ENCODE measurements at places on chromosomes 1 and 21.

- DNase-seq = no peak
Measured at GRCh38 chr1:111786669-111787207, 31.0 kb downstream of the DDX20 start.

GRCh38 chr1:155140630-155140953 is 261 bp upstream of the DPM3 start:
- no peak for DNase-seq

DNA sequence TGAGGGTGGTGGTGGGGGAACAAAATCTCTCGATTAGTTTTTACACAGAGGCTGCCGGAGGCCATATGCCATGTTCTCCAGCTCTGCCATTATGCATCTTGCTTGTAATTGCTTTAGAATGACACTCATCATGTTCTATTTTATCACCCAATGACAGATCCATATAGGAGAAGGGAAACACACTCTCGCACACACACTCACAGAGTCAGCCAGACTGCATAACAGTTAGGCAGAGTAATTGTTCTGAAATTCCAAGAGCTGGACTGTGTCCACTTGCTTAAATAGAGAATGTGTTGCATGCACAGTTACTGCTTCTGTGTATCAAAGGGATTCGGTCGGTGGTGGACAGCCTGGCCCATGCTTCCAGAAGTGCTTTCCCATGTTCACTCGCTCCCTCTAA is 30.6 kb downstream of the KCND3 start:
- no peak for DNase-seq

DNA sequence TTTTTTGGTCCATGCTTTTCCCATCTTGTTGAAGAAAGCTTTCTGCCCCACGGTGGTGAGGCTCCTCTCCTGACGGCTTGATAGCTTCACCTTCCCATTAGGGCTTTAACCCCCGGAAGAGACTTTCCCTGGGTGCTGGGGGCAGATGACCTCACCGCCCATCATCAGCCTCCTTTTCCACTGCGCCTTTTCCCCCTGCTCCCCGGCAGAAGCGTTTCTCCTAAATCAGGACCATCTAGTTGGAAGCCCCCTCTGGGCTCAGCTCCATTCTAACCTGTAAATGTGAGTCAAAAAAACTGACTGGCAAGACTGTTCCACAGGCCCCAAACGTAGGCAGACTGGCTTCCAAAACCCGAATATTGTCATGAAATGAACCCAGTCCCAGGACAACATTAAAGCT is 6.7 kb downstream of the POFUT2 start:
- no peak for DNase-seq

DNA sequence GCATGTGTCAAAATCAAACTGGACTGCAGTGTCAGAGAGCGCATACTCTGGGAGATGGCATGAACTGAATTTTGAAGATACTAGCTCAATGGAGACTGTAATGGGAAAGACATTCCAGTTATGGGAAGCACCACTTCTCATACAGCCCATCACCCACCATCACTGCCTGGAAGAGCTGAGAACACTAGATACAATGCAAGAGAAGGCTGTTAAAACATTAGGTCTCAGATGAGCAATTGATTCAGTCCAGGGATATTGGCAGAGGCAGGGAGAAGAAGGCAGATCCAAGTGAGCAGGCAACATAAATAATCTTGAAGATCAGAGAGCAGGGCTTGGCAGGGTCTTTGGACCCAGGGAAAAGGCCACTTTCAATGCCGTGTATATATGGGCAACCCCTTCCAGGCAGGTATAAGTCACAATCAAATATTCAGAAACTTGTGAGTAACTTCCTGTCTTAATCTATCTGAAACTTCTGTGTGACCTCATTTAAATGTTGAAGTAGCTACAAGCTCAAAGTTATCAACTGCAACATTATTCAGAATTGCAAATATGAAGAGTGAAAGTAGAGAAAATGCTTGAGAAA is 290.3 kb upstream of the SGIP1 start:
- DNase-seq = no peak

DNA sequence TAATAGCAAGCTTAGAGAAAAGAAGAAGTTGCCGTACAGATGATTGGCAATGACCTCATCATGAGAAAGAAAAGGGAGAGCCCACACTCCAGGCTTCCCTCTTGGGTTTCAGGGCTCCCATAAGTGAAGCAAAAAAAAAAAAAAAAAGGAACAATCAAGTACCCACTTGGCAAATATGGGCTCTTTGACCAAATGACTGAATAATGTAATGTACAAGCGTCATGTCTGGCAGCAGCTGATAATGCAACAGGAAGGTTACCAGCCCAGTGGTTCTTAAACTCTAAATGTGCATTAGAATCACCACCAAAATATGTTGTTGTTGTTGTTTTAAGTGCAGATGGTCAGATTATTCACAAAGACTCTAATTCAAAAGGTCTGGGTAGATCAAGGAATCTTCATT is 13.5 kb downstream of the TNFSF4 start:
- DNase-seq = no peak

GRCh38 chr1:111719135-111719534 is 20.1 kb downstream of the INKA2 start:
- no peak for DNase-seq

DNA sequence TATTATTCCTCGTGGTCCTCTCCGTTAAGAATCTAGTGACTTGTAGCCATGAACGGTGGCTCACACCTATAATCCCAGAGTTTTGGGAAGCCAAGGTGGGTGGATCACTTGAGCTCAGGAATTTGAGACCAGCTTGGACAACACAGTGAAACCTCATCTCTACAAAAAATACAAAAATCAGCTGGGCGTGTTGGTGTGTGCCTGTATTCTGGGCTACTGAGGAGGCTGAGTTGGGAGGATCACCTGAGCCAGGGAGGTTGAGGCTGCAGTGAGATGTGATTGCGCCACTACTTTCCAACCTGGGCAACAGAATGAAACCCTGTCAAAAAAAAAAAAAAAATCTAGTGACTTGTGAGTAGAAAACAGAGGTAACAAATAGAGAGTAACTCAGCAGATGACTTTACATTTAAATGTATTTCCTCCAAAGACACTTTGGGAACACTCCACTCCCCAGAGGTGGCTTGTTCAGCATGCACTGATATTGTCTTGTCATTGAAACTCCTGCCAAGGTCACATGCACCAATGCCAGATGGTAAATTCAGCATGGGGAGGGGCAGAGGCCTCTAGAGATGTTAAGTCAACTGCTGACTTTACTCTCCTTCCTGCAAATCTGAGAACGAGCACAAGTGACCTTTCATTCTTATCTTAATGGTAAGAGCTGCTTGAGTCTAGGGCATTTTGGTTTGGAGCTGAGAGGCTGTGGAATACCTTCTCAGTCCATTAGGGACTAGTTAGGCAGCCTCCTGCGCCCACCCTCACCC is 24.9 kb downstream of the CCDC185 start:
- no peak for DNase-seq

GRCh38 chr1:89484092-89485038 is 40.3 kb upstream of the LRRC8B start:
- DNase-seq = no peak

GRCh38 chr1:205680073-205680851 is at the start of gene SLC45A3:
Gene SLC45A3, minus strand, starts transcription at chr1:205680509. Its CDS starts 15,853 bp downstream, at chr1:205664656.
- no peak for DNase-seq

GRCh38 chr1:19484798-19485361 is 459 bp downstream of the CAPZB start:
- peak; percentile 24 for DNase-seq

DNA sequence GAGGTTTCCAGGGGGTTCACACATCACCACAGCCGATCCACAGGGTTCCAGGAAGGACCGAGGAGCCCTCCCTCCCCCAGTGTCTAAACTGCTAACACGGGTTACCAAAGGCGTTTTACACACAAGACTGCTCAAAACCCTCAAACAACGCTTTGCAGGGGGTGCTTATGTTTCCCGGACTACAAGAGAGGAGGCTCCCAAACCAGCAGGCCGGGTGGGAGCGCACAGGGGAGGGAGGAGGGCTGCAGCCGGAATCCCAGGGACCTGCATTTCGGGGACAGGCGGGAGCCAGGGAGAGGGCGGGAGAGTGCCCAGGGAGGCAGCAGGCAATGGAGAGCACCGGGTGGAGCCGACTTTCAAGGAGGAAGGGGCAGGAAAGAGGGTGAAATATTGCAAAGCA is 50.8 kb downstream of the ACBD3 start:
- DNase-seq = no peak

- DNase-seq = no peak
Measured at GRCh38 chr1:45658171-45658570, 28.2 kb downstream of the GPBP1L1 start.

DNA sequence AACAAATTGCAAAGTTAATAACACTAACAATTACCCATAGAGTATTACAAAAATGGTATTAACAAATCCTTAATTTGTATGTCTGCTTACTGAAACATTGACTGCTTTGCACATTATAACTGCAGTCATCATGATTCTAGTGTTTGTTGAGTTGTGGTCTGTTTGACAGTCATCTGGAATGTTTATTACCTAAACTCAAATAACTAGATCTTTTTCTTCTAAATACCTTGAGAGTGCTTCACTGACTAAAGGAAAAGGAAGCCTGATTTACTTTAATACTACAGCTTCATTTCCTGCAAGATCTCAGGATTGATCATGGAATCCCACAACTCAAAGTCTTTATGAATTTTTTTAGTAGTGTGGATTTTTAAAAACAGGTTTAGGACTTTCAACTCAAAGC is 70.0 kb downstream of the HMCN1 start:
- DNase-seq = no peak

DNA sequence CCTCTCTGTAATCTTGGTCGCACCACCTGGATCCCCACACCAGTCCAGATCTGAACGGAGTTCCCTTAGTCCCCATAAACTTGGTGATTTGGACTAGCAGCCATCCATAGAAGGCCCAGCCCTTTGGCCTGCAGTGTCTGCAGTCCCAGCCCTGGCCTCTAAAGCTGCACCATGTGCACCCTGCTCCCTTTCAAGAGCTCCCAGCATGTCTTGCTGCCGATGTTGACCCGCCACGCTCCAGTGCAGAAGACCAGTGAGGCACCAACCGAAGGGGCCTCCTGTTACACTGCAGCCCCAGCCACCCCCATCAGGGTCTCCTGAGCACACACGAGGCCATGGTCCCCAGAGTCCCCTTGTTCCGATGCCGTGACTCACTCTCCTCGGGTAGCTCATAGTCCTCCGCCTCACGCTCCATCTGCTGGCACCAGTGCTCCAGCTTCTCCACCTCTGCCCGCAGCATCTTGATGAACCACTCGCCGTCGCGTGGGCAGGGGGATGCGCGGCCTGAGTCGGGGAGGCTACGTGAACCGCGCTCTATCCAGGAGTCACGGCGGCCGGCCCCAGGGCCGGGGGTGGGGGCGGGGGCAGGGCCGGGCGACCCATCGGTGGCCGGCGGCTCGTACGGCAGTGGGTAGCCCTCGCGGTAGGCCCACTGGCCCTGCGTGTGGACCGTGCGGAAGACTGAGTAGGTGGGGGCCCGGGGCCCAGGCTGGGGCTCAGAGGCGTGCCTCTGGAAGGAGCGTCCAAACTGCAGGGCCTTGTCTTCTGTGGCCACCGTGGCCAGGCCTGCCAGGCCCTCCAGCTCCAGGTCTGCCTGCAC is 8.9 kb upstream of the SMIM12 start:
- DNase-seq = no peak

DNA sequence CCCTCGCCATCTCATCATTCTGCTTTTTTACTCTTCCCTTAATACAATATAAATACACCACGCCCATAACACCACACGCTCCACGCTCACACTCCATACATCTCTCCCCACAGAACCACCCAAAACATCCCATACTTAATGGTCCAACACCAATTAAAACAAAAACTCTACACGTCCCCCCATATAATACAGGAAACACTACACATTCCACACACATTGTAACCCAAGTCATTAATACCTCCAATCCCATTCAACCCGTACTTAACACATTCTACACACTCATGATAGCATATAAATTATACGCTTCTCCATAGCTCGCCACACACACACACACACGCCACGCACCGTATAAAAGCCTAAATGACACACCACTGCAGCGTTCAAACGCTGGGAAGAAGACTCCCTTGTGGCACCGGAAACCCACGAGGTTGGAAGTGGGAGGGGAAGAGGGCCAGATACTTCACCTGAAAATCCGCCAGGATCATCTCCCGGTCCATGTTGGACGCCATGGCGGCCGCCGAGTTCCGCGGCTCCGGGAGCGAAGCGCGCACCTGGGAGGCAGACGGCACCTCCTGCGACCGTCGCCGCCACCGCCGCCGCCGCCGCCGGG is 659 bp downstream of the FAF1 start:
- peak; percentile 4 for DNase-seq

- peak; percentile 58 for DNase-seq
Measured at GRCh38 chr1:21232044-21232443, 55.3 kb upstream of the EIF4G3 start.

GRCh38 chr1:208818770-208819445 is 574.7 kb upstream of the PLXNA2 start:
- DNase-seq = no peak

DNA sequence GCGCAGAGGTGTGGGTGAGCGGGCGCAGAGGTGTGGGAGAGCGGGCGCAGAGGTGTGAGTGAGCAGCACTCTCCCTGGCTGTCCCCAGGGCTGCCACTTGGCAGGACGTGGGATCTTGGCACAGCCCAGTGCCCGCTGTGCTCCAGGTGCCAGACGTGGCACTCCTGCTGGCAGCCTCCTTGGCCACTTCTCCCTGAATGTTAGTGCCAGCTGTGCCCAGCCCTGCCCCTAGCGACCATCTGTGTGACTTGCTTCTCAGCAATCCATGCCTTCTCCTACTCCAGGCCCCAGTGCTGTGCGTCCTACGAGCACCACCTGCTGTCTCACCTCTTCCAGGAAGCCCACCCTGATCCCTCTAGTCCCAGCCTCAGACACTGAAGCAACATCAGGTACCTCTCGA is 30.5 kb downstream of the KRTAP10-1 start:
- DNase-seq = no peak

DNA sequence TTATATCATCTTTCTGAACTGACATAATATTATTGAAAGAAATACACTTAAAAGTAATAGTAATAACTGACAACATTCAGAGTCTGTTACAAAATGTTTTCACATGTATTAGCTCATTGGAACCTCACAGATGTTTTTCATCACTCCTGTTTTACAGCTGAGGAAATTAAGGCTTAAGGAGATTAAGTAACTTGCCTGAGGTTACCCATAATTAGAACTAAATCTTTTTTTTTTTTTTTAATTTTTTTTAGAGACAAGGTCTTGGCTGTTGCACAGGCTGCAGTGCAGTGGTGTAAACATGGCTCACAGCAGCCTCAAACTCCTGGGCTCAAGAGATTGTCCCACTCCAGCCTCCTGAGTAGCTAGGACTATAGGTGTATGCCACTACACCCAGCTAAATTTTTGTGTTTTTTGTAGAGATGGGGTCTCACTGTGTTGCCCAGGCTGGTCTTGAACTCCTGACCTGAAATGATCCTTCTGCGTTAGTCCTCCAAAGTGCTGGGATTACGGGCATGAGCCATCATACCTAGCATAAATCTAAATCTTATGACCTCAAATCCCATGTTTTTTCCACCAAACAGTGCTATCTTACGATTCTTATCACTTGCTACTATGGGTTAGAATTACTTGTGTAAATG is 64.7 kb upstream of the MACF1 start:
- DNase-seq = no peak

Data from SK-N-DZ (cell line).